ENCODE measurements at places on chromosomes 1 and 21.

- no peak for DNase-seq
Measured at GRCh38 chr1:86466109-86466844, 2.5 kb upstream of the CLCA1 start.

DNA sequence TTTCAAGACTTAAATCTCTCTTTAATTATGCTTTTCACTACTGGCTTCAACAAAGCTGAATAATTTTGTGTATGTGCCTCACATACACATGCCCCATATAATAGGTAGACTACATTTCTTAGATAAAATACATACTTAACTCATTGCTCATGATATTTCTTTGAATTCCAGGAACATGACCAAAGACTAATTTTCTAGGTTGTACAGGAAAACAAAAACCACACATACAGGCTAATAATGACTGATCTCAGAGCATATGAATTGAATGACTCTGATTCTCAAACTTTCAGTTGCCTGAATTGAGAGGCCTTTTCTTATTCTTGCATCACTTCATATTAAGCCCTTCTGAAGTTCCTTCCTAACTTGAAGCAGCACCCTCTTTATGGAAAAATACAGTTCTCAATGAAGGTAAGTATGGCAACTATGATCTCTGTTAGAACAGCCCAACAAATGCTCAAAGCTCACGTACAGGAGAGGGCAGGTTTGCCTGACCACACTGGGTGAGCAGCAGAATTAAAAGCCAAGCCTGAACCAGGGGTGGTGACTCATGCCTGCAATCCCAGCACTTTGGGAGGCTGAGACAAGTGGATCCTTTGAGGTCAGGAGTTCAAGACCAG is 22.6 kb upstream of the UAP1 start:
- DNase-seq, result no peak

GRCh38 chr1:203065191-203065590 is 20.6 kb downstream of the MYOG start:
- no peak for DNase-seq

DNA sequence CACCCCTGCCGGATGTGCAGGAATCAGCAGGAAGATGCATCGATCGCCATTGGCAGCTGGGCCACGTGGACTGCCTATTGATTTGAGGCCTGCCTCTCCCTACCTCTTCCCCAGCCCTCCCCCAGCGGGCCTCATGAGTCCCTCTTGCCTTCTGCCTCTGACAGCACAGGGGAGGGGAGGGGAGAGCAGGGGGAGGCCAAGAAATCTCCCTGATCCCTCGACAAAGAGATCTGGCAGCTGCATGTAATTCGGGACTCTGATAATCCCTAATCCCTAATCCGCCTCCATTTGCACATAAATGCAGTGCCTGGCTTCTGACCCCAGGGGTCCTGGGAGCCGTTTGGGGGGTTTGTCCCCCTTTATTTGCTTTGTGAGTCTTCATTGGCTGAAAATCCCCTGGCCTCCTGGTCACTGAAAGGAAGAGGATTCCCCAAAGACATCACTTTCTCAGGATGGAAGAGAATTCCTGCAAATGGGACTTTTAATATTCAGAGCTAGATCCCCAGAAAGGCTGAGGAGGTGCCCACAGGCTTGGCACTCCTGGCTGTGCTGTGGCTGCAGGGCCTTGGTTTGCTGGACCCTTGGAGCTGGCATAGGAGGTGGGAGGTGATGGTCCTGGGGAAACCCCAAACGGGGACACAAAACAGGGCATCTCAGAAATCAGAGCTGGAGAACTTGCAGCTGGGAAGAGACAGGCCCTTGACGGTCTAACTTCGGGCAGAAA is 239.4 kb upstream of the POU3F1 start:
- DNase-seq, result peak; percentile 57

GRCh38 chr21:28410256-28410655 is 582.4 kb downstream of the LTN1 start:
- DNase-seq, result no peak

DNA sequence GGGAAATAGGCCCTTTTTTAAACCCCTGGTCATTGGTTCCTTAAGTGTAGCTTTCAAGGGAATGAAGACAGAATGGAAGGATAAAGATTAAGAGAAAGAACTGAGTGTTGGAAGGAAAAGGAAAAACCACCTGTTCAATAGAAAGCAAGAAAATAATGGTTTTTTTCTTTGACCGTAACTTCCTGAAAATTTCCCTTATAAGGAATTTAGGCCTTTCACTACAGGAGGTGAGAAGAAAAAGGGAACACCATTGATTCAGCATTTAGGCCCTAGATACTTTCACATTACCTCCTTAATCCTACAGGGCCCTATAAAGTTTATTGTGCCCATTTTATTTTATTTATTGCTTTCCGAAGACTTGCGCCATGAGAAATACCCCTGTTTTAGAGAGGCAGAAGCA is 18.9 kb downstream of the KPNA6 start:
- no peak for DNase-seq

DNA sequence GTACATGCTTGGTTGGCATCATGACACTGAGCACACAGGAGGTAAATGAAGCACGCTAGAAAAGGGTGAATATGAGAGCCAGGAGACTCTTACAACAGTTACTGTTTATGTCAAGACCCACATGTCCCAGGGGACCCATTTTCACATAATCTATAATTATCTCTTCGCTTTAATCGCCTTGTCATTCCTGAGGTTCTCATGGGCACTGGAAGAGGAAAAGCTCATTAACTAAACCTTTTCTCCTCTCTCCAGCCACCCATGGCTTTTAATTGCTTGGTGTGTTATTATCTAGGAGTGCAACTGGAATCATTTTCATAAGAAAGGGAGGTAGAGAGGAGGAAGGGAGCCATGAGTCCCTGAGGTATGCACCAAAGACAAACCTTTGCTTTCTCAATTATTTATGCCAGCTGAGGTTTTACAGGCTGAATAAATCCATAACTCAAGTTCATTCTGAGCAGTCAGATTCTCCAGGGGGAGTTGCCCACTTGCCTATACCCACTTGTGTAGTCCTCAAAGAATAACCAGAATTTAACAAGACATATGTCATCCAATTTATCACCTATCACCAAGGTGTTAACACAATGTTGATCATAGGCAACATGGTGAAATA is 77.4 kb downstream of the ACBD6 start:
- DNase-seq, result peak; percentile 93

GRCh38 chr1:156754219-156754618 is 2.7 kb upstream of the HDGF start:
- peak; percentile 95 for DNase-seq

- DNase-seq, result peak; percentile 62
Measured at GRCh38 chr1:204408074-204408507, 3.5 kb downstream of the PPP1R15B start.

- DNase-seq, result no peak
Measured at GRCh38 chr1:201816309-201816854, 12.6 kb upstream of the IPO9 start.

DNA sequence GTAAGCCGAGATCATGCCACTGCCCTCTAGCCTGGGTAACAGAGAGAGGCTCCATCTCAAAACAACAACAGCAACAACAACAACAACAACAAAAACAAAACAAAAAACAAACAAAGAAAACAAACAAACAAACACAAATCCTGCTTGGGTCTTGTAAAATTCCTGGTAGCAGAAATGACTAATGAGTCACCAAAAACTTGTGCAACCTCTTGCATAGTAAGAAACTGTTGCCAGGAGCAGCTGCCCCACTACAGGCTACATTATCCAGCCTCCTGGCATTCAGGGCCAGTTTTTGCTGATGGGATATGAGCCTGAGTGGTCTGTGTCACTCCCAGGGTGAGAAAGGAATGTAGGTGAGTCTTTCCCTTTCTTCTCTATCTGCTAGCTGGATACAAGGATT is 245.4 kb downstream of the TNR start:
- no peak for DNase-seq

- DNase-seq, result peak; percentile 32
Measured at GRCh38 chr1:181541458-181541857, 58.1 kb downstream of the CACNA1E start.

DNA sequence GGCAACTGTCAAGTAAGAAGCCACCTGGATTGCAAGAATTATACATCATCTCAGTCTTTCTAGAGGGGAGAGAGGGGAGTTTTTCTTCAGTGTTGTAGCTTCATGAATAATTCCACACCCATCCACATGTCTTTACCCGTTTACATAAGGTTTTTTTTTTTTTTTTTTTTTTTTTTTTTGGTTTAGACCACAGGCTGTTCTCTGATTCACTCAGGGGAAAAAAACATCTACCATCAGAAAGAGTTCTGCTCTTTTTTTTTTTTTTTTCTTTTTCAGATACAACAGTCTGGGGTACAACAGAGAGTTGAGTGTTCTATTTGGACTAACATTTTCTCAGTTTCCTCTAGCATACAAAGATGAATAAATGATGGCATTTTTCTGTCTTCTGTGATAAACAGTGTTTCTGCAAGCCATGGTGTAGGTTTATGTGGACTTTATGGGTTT is 4.9 kb upstream of the KIF14 start:
- no peak for DNase-seq

GRCh38 chr1:55053265-55053954 is 14.1 kb downstream of the PCSK9 start:
- no peak for DNase-seq

GRCh38 chr21:14115646-14116045 is 95.1 kb downstream of the LIPI start:
- no peak for DNase-seq

GRCh38 chr1:86472767-86473166 is 4.0 kb downstream of the CLCA1 start:
- DNase-seq, result no peak

DNA sequence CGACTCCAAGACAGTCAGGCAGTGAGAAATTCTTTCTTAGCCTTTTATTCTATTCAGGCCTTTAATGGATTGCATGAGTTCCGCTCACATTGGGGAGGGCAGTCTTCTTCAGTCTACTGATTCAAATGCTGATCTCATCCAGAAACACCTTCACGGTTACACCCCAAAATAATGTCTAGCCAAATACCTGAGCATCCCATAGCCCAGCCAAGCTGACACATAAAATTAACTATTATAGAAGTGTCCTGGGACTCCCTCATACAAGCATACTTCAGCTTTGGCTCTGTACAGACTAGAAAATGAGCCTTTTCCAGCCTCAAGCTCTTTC is 3.6 kb upstream of the SLC16A4 start:
- no peak for DNase-seq

GRCh38 chr1:215407575-215407974 is 159.5 kb upstream of the KCTD3 start:
- no peak for DNase-seq

- DNase-seq, result no peak
Measured at GRCh38 chr21:41564871-41565274, 56.9 kb upstream of the TMPRSS2 start.

DNA sequence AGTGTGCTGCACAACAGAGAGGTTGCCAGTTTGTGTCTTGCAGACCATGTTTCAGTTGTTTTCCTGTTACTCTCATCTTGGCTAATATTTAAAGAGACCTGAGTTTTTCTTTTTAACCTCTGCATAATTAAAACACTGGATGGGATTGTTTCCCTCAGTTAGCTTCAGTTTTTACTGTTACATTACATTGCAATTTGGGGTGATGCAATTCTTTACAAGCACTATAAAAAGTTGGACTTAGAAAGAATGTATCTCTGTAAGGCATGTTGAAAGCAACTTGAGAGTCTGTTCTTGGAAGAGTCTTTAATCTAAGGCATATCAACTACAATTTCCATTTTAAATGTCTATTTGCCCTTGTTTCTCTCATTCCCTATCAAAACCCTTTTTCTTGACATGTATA is 99.1 kb downstream of the DNM3 start:
- no peak for DNase-seq

- DNase-seq, result no peak
Measured at GRCh38 chr1:30723331-30723755, at the start of gene MATN1. TSS of gene MATN1 (minus strand) at chr1:30723585. CDS start at chr1:30723551, 34 bp downstream.

GRCh38 chr21:32413697-32414578 is 1.4 kb downstream of the EVA1C start:
- no peak for DNase-seq

GRCh38 chr1:19877181-19877750 is 4.9 kb upstream of the OTUD3 start:
- no peak for DNase-seq

DNA sequence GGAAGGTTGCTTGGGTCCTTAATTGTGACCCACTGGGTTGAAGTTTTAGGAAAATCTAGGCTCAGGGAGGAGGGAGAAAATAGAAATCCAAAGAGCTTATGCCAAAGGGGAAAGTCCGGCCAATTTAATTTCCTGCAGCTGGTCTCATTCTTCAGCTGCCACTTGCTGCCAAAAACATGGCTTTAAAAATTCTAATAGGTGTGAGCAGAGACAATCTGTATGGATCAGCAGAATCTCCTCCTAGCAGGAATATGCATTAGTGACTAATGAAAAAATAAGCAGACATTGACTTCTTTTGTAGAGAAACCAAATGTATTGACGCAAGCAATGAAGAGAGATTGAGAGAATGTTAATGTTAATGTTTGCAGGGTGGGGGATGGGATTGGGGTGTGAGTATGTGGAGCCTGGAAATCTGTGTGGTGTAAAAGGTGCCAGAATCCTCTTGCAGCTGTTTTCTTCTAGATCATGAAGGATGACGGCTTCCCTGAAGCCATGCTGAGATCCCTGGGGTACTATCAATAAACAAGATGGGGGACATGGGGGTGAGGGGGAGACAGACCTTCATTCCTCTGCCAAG is 35.3 kb downstream of the VWA5B1 start:
- DNase-seq, result no peak

DNA sequence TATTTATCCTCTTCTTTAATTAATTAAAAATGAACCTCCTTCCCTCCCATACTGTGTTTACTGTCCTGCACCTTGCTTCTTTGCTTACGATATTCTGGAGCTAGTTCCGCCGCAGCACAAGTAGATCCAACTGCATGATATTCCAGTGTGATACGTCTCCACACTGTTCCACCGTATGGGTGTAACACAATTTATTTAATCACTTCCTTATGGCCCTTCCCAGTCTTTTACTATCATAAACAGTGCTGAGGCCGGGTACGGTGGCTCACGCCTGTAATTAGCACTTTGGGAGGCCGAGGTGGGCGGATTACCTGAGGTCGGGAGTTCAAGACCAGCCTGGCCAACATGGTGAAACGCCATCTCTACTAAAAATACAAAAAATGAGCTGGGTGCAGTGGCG is 25.7 kb downstream of the CNST start:
- DNase-seq, result no peak

GRCh38 chr21:43840259-43840658 is 24.8 kb upstream of the AGPAT3 start:
- DNase-seq, result no peak

GRCh38 chr1:59927213-59927612 is 640 bp upstream of the CYP2J2 start:
- DNase-seq, result peak; percentile 12

GRCh38 chr1:36320291-36320761 is 3.1 kb downstream of the EVA1B start:
- no peak for DNase-seq

DNA sequence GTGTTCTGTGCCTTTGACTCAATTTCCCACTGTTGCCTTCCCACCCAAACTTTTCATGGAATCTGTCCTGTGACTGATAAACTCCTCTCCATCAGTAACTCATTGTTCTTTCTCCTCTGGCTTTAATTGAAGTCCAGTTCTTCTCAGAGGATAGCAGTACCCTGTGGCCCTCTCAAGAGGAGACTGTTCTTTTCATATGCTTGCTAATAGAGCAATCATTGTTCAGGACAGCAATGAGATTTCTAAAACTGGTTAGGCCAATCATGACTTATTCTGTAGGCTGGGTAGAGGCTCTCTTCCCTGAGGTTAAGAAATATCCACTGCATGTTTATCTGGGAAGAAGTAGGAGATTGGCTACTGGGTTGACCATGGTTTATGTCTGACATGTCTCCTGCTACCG is 98.8 kb downstream of the CHD1L start:
- DNase-seq, result no peak

- no peak for DNase-seq
Measured at GRCh38 chr1:206941766-206942418, 4.4 kb downstream of the PIGR start.
